Fibroblast of skin of left quadriceps (primary cell): ENCODE measurements at places on chromosomes 5 and 9.

DNA sequence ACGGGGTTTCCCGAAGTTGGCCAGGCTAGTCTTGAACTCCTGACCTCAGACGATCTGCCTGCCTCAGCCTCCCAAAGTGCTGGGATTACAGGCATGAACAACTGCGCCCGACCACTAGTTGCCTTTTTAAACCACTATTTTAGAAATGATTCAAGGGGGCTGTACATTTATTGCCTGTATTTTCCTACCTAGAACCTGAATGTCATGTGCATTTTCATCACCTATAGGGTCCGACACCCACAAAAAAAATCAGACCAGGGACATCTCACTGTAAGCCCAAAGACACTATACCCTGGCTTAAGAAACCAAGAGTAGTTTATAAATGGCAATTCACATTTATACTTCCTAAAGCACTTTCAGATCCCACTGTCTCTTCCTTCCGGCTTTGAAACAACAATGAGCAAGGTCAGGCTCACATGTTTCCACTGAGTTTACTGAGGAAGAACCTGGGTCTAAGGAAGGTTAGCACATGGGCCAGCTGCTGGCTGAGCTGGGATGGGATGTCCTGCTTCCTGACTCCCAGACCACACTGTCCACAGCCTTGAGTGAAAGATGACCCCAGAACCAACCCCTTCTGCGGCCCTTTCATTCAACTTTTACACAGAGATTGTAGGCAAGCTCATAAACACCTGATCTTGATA lies 87.3 kb downstream of the SERINC5 start:
- DNase-seq = no peak

DNA sequence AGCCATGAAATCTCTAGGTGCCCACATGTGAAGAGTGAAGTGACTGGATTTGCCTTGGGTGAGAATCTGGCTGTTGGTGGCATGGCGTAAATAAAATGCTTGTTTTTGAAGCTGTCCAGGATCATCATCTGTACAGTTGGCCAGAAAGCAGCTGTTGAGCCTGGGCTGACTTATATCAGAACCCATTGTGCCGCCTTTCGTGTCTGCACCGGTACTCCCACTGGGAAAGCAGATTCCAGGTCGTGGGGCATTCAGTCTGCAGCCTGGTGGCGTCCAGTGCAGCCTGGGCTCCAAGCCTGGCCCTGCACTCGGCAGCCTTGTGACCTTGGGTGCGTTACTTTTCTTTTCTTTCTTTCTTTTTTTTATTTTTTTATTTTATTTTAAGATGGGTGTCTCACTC lies 27.8 kb downstream of the PRRC2B start:
- DNase-seq = no peak

GRCh38 chr5:143435210-143435657 lies 31.7 kb upstream of the NR3C1 start:
- DNase-seq = no peak

- DNase-seq = no peak
These were observed 123.3 kb downstream of the ST8SIA4 start for GRCh38 chr5:100779669-100780375.

GRCh38 chr5:66515209-66515608 lies 81.0 kb upstream of the MAST4 start:
- DNase-seq = no peak

DNA sequence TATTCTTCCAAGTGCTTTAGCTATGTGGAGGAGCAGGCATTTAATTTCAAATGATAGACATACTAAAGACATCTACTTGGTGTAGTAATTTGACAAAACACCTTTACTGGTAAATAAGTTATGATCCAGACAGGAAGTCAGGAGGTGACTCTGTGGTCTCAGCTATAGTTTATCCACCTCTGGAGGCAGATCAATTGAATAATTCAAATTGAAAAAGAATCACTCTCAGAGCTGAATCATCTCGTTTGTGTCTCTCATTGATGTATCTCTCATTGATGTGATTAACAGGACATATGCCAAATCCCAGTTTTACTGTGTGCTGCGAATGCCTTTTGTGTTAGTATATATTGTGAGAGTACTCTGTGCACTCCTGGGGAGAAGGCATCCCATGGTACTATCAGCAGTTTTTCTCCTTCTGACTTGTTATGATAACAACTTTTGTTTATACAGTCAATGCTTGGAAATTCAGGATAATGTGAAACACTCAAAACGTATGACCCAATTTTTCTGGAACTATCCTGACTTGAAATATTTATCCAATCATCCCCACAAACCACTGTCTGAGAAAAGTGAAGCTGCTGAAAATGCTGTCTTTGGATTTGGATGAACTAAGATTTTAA lies 48.5 kb upstream of the DAB2 start:
- peak; percentile 73 for DNase-seq

DNA sequence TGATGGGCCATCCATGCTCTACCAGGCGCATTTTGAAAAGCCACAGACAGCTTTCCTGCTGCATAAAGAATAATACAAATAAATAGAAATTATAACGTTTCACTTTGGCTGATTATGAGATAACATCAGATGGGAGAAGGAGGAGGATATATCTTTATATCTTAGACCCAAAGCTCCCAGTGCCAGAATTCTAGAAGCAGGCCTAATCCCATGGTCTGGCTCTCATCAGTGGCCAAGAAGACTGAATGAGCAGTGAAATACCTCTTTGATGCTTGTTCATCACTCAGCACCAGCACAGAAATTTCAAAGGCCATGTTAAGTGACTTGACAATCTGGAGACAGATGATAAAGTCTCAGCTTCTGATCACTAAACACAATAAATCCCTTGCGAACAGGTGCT lies 107.6 kb downstream of the PPP2R2B start:
- DNase-seq = no peak

DNA sequence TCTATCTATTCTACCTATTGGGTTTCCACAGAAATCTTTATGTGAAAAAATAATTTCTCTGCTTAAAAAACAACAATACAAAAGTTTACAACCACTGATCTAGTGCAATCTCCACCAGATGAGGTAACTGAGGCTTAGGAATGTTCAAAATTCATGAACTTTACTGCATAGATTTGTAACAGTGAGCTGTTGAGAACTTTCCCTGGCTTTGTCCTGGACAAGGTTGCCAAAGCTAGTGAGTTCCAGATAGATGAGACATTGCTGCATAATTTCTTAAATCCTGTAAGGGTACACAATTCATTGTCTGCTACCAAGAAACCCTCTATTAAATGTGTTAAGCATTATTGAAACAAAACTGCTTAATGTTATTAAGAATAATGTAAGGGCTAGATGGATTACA lies 102.7 kb downstream of the OSMR start:
- DNase-seq = peak; percentile 8

GRCh38 chr5:61416010-61416409 lies 84.0 kb downstream of the ZSWIM6 start:
- no peak for DNase-seq

GRCh38 chr5:18533137-18533536 lies 898.9 kb downstream of the TAF11L14 start:
- DNase-seq = no peak

- no peak for DNase-seq
These were observed 235.6 kb downstream of the RAB3C start for GRCh38 chr5:58818465-58818864.

- DNase-seq = peak; percentile 98
These were observed 20.1 kb downstream of the PCDHGC5 start for GRCh38 chr5:141508798-141509611.

DNA sequence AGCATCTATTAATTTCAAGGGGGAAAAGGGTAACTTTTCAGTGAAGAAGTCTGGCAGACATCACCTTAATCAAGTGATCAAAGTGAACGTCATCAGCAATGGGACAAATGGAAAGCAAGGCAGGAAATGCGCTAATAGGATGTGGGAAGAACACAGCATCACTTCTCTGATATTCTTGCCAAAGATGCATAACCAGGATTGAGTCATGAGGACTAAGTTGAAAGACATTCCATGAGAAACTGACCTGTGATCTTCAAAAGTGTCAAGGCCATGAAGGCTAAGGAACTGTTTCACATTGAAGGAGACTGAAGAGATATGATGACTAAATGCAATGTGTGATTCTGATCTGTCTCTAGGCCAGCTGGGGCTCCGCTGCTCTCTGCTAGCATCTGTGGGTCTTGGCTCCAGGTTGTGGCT lies 92.9 kb downstream of the NDFIP1 start:
- DNase-seq = peak; percentile 57

GRCh38 chr5:88792144-88792840 lies 90.7 kb downstream of the MEF2C start:
- no peak for DNase-seq

DNA sequence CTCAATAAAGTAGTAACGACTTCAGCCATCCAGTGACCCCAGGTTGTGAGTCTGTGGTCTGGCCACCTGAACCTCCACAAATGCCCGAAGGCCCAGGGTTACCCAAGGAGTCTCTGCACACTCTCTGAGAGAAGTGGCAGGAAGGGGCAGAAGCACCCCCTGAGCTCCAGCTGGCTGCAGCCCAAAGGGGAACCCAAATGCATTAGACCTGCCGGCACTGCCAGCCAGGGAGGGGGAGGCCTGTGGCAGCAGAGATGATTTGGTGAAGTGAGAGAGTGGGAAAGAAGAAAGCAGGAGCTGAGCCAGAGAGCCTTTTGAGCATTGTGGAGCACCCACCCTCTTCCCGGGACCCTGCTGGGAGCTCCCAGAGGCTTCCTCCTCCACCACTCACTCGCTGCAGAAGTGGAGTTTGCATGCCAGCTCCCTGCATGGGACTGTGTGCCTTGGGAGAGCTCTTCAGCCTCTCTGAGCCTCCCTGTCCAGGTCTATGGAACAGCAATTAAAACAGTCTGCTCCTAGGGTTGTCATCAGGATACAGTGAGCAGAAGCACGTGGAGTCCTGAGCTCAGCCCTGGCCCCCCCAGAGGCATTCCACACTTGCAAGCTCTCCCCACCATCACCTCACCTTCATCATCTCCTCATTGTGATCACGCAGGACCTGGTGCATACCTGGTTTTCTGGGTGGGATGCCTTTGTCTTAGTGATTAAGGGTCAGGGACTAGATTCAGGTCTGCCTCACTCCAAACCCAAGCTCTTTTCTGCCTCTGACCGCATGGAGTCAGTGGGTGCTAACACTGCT lies 13.8 kb upstream of the ANGPTL2 start:
- DNase-seq = no peak

- DNase-seq = peak; percentile 34
These were observed 45.9 kb downstream of the PRRT1B start for GRCh38 chr9:131590907-131591844.

DNA sequence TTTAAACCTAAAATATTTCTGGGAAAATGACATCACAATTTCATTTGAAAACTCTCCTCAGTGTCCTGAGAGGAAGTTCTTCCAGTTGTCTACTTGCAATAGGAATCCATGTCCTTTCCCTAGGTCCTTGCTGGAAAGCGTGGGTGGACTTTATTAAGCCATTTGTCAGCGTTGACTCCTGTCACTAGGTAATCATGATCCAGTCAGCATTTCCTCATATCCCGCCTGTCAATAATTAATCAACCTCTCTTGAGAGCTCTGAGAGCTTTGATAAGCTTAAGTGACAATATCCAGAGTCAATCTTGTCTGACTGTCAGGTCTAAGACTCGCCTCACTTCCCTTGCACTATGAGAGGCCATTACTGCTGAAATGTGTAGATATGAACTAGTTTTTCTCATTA lies 107.2 kb upstream of the SLIT3 start:
- no peak for DNase-seq

GRCh38 chr5:33035851-33036527 lies 324.9 kb downstream of the NPR3 start:
- no peak for DNase-seq

- no peak for DNase-seq
These were observed 230.2 kb downstream of the TENT4A start for GRCh38 chr5:6943197-6944112.

- no peak for DNase-seq
These were observed 171.6 kb downstream of the ADAMTS12 start for GRCh38 chr5:33720176-33720575.

DNA sequence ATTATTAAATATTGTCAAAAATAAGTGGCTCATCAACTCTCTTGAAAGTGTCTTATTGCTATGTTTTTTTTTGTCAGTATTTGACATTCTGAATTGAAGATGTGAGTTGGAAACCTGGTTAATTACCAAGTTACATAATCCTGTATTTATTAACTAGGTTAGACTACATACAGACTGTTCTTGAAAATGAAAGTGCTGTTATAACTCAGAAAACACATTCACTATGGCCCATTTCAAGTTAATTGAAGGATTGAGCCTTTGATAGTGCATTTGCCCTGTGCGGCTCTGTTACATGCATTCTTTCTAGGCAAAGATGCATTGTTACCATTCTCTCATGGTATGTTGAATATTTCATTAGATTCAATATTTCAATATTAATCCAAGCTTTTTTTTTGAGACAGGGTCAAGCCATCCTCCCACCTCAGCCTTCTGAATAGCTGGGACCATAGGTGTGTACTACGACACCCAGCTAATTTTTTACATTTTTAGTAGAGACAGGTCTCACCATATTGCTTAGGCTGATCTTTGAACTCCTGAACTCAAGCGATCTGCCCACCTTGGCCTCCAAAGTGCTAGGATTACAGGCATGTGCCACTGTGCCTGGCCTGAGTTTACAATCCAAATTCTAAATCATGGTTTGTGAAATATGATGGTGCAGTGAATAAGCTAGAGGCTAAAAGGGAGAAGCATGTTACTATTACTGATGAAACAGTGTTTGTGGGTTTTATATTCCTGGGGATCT lies 10.0 kb downstream of the CTNNA1 start:
- DNase-seq = no peak

DNA sequence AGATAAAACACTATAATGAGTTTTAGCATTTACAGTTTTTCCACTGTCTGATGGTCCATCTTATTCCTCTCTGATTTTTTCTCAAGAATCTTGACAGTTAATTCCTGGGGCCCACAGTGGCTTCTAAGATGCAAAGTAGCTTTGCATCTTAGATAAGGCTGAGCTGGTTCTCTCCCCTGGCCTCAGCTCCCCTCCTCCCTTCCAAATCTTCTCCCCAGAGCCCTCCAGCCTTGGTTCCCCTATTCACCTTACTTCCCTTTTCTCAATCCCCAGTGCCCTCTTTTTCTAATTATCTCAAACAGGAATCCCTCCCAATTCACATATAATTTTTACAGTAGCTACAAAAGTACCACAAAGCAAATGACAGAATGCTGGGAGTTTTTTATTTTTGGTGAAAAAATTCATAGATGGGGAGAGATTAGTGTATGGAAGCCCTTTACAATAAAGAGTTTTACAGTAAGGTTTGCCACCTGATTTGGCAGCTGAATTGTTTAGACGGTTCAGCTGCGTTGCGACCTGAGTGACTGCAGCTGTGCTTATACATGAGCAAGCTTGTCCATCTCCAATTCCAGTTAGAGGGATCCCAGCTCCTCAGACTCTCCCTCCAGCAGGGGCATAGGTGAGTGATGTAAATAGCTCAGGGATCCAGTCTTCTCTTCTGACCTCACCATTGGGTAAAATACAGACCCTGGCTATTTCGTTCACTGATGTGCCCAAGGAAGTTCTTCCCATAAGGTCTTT lies 51.4 kb upstream of the CKMT2 start:
- DNase-seq = no peak

DNA sequence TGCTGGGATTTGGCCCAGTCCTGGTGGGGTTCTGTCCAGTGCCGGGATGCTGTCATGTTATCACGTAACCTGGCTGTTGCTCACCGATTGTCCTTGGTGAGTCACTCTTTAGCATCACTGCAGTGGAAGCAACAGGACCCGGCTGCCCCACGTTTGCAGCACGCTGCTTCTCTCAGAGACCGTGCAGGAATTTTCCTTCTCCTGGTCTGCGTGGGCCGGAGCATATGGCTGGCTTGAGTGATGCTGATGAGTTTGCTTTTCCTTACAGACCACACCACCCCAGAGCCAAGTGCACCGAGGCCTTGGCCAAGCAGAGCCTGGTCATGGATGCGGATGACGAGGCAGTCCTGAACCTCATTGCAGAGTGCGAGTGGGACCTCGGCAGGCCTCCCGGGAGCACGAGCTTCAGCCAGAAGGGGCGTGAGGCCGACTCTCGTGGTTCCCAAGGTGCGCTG lies 21.4 kb downstream of the CEP72 start:
- no peak for DNase-seq

- DNase-seq = peak; percentile 3
These were observed 4.1 kb downstream of the MRPS2 start for GRCh38 chr9:135504262-135505243.
